ENCODE measurements at places on chromosomes 7 and 10.

DNA sequence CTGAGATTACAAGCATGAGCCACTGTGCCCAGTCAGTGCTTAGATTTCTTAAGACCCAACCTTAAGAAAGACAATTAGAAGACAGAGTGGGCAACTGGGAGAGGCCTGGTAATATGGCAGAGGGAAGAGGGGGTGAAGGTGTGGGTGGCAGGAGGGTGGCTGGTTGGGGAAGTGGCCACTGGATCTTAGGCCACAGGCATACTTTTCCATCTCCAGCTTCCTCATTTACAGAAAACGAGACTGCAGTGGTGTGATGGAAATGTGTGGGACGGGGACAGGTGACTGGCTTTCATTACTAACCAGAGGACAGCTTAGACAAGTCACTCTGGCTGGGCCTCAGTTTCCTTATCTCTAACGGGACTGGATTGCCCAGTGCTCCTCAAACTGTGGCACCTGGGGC, 1.0 kb upstream of the FFAR4 start:
- no peak for DNase-seq

- no peak for DNase-seq
These were observed 399 bp upstream of the OGDHL start for GRCh38 chr10:49762566-49762877.

- no peak for DNase-seq
These were observed 63.8 kb downstream of the SLC13A1 start for GRCh38 chr7:123135960-123136359.

DNA sequence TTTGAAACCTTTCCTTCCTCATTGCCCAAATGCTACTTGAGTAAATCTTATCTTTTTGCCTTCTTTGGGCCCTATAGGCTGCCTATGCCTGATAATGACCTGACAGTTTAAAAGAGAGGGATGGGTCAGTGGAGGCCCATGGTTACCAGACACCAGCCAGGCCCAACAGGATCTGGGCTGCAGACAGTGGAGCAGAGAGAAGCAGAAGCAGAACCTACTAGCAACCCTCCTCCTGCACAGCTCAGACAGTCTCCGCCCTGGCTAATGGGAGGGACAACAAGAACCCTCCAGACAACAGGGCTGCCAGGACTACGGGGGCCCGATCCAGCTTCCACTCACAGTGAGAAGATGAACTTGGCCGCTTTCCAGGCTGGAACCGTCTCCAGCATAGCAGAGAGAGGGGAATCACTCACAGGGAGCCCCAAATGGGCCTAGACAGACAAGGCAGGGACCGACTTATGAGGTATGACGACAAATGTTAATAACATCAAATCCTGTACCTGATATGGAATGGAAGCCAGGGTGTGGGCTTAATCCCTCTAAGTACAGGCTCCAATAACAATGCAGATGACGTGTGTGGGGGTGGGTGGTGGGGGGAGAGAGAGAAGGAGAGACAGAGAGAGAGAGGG, 31.7 kb upstream of the DGKI start:
- DNase-seq: no peak

GRCh38 chr7:26112203-26112740, 39.7 kb upstream of the NFE2L3 start:
- no peak for DNase-seq

DNA sequence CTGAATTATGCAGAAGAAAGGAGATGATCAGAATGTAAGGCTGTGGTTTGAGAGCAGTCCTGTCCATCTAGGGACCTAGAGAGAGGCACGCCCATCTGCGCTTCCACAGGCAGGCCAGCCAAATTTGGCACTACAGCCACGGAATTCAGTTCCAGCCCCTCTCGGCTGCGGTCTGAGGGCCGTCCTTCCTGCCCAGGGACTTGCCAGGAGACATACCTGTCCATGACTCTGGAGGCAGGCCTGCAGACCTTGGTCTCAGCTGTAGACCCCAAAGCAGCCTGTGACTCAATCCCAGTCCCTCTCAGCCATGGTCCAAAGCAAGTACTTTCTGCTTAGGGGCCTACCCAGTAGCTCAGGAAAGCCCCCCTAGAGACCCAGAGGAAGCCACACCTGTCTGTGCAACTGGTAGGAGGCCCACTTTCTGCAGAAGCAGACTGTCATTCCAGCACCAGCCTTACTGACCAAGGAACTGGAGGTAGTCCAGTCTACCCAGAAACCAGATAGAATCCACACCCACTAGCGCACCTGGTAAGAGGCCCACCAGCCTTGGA, 720.9 kb downstream of the PARD3 start:
- no peak for DNase-seq

DNA sequence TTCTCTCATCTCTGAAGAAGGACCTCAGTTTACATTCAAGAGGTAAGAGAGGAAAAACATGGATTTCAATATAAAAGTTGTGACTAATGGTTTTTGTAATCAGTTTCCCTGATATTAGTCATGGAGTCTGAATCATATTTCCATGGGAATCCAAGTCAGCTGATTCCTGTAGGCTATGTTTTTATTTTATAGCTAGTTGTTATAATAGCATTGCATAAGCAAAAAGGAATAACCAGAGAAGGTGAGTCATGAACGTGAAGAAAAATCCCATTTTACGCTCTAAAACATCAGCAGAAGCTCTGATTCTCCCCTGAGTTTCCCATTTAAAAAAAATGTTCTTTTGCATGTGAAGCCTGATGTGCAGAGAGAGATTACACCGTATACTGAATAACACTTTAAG, 299.3 kb downstream of the SFMBT2 start:
- no peak for DNase-seq

Measured in stimulated activated CD4-positive, alpha-beta T cell treated with anti-CD3 and anti-CD28 coated beads, Interleukin-2, amount 100 ng/mL, for 48 hours (primary cell).